Astrocyte of the spinal cord (primary cell): ENCODE measurements at places on chromosomes 1 and 21.

- peak; percentile 31 for DNase-seq
Observed at GRCh38 chr1:46364612-46365011, 24.0 kb downstream of the NSUN4 start.

- peak; percentile 50 for DNase-seq
Observed at GRCh38 chr1:66527686-66528085, 6.3 kb upstream of the SGIP1 start.

- no peak for DNase-seq
Observed at GRCh38 chr1:83746234-83746633, 252.7 kb downstream of the TTLL7 start.

DNA sequence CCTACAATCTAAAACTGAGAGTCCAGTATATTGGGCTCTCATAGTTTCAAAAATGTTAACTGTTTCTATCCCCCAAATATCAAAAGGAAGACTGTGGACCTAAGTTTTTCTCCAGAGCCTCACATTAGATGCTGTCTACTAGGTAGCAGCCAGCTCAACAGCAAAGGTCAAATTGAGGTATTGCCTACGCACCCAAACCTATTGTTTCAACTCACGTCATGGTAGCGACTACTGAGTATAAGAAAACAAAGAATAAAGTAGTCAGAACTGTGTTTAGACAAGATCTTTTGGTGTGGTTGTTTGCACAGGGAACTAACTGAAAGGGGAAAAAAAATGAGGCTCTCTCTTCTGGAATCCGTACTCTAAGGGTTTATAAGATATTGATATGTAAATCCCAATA, 173.2 kb downstream of the LBR start:
- no peak for DNase-seq

GRCh38 chr1:10537082-10537766, 62.5 kb downstream of the PEX14 start:
- no peak for DNase-seq

DNA sequence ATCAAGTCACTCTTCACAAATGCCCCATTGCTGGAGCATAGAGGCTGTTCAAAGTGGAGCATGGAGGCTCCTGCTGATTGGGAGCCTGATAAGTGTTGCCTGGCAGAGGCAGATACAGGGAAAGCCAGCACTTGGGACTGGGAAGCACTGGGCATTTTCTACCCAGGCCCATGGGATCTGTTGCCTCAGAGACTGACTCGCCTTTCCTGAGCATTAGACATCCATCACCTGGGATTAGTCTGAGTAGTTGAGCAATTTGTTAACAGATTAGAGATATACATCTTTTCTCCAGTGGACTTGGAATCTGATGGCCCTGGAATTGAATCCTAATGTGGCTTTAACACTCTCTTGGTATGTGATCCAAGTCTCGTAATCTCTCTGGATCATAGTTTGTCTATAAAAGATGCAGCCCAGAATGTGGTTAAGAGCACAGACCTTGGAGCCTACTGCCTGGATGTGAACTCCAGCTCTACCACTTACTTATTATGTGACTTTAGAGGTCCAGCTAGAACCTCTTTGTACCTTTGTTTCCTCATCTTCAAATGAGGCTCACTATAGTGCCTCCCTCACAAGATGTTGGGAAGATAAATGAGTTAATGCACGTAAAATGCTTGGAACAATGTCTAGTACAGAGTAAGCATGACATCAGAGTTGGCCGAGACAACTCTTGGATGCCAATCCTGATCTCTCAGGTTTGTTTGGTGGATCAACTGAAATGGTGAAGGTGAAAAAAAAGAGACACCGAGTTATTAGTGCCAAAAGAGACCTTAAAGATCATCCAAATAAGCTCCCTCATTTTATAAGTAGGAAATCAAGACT, 38.3 kb upstream of the NRDC start:
- DNase-seq: no peak

DNA sequence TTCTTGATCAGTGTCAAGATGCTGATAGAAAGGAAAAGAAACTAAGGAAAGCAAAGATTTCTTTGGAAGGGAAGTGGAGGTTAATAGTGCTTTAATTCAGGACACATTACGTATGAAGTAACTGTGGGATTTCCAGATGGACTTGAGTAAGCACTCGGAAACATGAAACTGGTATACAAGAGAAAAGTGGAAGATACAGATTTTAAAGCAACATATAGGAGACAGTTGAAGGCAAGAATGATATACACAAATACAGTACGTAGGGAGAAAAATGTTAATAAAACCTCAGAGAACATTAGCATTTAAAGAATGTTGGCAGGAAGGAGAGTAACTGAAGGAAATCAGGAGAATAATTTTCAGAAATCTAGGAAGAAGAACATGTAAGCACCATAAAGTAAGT, 730.9 kb upstream of the ADGRL2 start:
- no peak for DNase-seq

GRCh38 chr1:93756657-93757056, 75.0 kb upstream of the BCAR3 start:
- no peak for DNase-seq

DNA sequence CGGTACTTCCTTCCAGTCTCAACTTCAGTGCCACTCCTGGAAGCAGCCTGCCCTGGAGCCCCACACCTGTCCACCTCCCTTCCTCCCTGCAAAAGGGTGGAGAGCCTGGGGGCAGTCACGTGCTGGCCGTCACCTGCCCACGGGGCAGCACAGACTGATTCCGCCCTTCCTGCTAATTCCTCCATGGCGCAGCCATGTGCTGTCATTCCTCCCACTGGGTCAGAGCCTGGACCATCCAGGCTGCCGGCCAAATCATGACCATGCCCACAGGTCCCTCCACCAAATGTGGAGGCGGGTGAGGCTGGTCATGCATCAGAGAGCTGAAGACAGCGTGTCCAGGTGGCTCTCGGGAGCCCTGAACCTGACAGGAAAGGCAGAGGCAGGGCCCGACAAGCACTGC, 24.4 kb upstream of the GPR153 start:
- no peak for DNase-seq

DNA sequence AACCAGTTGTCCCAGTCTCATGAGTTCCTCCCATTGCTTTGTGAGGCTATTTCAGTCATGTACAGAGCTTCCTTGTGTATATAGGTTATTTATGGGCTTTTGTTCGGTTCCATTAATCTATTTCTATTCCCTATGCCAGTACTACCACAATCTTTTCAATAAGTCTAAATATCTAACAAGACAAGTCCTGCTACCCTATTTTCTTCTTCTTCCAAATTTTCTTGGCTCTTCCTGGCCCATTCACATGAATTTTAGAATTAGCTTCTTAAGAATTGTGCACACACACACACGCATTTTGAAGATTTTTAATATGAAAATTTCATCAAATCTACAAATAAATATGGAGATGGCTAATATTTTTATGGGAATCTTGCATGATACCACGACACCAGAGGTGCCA, 33.8 kb upstream of the ATF3 start:
- no peak for DNase-seq

- DNase-seq: no peak
Observed at GRCh38 chr1:157008502-157008901, 37.0 kb downstream of the ARHGEF11 start.

DNA sequence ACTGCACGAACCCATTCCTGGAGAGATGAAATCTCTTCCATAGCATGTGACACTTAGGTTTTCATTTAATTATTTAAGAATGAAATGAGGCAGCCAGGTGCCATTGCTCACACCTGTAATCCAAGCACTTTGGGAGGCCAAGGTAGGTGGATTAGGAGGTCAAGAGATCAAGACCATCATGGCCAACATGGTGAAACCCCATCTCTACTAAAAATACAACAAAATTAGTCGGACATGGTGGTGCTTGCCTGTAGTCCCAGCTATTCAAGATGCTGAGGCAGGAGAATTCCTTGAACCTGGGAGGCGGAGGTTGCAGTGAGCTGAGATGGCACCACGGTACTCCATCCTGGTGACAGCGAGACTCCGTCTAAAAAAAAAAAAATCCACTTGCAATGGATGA, 17.8 kb downstream of the L1TD1 start:
- no peak for DNase-seq

DNA sequence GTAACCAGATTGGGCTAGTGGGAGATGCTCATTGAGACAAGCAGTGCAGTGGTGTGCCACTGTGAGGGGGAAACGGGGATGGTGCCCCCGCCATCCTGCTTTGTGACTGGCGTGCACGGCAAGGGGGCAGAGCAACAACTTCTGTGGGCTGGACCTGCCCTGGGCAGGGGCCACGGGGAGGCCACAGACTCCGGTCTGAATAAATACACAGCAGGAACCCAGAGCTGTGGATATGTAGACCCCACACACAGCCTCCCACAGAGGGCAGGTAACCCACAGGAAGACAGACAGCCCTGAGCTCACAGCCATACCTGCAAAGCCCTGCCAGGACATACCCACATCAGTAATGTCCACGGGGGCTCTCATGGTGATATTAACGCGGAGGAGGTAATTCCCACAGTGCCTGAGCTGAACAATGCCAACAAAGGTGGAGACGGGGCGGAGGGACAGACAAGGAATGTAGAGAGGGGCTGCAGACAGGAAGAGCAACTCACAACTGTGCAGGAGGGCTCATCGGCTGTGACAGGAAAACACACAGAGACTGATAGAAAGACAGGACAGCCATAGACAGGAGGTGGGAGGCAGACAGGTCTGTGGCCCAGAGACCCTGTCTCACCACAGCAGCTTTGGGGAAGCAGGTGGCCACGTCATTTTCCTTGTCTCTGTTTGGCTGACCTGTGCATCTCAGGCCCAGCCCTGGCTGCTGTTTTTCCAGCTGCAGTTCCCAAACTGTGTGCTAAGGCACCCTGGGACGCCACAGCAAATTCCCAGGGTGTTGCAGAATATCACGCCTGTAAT, 4.9 kb upstream of the WNT3A start:
- no peak for DNase-seq

- no peak for DNase-seq
Observed at GRCh38 chr1:48018799-48019198, 21.6 kb upstream of the TRABD2B start.

DNA sequence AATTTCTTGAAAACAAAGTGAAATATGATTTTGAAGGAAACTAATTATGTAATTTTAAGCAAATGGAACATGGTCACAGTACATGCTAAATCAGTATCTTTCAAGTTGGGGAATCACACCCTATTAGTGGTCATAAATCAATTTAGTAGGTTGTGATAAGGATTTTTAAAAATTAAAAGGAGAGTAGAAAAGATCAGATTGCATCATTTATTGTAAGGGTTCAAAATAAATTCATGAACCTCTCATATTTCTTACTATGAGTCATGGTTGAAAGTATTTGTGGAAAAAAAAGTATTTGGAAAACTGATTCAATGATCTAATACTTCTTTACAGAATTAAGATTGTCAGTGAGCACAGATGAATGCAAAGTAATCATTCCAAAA, 14.6 kb downstream of the ADSS2 start:
- DNase-seq: peak; percentile 49

- no peak for DNase-seq
Observed at GRCh38 chr1:160074865-160075264, 4.9 kb upstream of the KCNJ10 start.

- DNase-seq: peak; percentile 22
Observed at GRCh38 chr1:39540504-39541031, 36.0 kb downstream of the PABPC4 start.

DNA sequence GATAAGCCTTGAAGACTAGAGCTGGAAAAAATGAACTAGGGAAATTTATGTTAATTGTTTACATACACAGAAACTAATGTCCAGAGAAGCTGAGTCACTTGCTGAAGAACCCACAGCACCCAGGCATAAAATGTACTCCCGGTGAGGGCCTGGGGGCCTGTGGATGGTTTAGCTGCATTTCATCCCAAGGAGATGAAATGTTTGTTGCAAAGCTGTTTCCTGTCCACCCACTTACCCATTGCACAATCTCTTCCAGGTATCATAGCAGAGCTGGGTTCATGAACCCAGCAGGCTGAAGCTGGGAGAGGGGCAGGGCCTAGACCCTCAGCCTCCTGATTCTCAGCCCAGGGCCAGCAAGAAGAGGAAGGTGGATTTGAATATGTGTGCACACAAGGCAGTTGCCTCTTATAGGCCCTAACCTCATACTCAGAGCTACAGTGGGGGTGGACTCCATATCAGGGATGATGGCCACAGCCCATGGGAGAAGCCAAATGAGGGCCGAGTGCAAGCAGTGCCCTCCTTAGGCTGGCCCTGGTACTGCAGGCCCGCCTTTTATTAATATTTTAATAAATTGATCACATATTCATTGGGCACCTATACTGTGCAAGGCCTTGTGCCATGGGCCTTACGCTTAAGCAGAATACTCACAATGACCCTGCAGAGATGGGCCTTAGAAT, 110.8 kb downstream of the LACTBL1 start:
- DNase-seq: peak; percentile 72

- no peak for DNase-seq
Observed at GRCh38 chr21:42836767-42837301, 42.5 kb downstream of the WDR4 start.

GRCh38 chr1:36151134-36151844, 2.0 kb upstream of the TRAPPC3 start:
- no peak for DNase-seq

DNA sequence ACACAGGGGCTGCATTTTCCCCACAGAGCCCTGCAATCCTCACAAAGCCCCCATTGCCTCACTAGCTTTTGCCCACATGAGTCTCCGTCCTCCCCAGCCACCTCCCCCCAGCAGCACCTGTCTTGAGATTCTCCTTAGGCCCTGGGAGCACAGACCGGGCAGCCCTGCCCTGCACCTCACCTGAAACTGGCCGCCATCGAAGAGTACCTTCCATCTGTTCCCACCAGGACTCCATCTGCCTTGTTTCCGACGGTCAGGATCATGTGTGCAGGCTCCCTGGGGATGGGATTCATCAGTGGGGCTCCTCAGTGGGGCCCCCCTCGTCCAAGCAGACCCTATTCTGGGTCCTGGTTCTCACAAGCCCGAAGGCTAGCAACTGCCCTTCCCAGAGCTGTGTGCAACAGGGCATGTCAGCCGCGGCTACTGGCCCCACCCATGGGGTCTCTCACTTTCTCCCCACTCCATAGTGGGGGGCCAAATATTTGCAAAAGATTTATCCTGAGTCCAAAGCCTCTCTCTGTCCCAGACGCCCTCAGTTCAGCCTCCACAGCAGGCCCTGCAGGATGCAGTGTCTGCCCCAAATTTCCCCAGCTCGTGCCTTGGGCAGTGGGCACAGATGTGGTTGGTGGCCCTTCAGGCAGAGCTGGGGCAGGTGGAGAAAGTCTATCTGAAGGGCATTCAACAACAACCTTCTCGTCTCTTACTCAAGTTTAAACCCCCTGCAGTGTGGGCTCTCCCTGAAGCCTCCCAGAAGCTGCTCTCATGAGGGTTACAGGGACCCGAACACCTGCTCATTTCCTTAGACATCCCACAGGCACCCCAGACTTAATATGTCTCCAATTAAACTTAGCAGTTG, 4.8 kb downstream of the PDZK1IP1 start:
- DNase-seq: no peak

DNA sequence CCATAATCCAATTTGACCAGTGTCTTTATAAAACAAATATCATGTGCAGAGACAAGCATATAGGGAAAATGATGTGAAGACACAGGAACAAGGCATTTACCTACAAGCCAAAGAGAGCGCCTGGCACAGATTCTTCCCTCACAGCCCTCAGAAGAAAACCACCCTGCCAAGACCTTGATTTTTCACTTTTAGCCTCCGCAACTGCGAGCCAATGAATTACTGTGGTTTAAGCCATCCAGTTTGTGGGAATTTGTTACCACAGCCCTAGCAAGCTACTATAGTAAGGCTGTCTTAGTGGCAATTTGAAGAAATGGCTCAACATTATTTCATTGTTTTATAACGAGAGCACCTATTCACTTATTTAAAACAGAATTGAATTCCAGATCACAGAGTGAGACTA, 85.7 kb upstream of the CCDC190 start:
- peak; percentile 37 for DNase-seq

GRCh38 chr1:20380616-20381035, 90.0 kb downstream of the VWA5B1 start:
- peak; percentile 95 for DNase-seq
